Activated CD4-positive, alpha-beta memory T cell treated with anti-CD3 and anti-CD28 coated beads for 36 hours (primary cell): ENCODE measurements at places on chromosomes 3 and 15. TPM values are rescaled to one million over a fixed set of nuclear protein-coding genes. Genes with fewer than 3 reads are reported as not detected.

GRCh38 chr3:78974181-78974790 is 793.5 kb downstream of the ROBO1 start:
- no peak for DNase-seq

GRCh38 chr15:62262305-62262941 is 97.3 kb upstream of the C2CD4B start:
- no peak for DNase-seq

DNA sequence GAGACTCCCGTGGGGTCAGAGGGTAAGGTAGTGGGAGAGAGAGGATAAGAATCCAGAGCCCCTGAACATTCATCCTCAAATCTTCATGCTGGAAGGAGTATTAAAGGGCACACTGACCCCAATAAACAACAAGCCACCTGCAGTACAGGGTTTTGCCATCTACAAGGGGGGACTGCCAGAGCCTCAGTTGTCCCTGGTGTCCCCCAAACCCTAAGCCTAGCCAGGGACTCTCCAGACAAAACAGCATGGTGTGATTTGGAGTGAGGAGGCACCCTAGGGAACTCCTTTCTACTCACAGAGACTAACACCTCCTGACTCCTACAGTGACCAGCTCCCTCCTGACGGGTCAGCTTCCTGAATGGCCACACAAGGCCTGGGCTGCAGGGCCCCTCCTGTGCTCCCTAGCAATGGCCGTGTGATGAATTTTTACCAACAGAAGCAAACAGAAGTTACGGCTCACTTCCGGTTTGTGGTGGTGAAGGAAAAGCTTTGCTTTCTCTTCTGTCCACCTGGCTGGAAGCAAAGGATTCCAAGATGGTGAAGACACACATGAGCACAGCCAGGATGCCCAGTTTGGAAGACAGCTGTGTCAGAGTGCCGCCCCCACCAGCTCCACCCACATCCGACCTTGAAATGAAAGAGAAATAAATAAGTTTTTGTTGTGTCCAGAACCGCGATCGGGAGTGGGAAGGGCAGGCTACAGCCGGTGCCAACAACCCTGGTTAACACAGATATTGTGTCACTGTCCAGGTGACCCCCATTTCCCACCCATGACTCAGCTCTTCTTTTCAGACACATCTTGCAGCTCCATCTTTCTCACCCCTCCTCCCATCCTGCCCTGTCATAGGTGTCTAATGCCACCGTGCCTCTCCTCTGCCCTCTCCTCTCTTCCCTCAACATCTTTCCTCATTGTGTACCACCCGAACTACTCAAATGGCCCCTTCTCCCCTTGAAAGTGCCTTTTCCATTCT is 69.6 kb upstream of the ATP13A3 start:
- peak; percentile 46 for DNase-seq

DNA sequence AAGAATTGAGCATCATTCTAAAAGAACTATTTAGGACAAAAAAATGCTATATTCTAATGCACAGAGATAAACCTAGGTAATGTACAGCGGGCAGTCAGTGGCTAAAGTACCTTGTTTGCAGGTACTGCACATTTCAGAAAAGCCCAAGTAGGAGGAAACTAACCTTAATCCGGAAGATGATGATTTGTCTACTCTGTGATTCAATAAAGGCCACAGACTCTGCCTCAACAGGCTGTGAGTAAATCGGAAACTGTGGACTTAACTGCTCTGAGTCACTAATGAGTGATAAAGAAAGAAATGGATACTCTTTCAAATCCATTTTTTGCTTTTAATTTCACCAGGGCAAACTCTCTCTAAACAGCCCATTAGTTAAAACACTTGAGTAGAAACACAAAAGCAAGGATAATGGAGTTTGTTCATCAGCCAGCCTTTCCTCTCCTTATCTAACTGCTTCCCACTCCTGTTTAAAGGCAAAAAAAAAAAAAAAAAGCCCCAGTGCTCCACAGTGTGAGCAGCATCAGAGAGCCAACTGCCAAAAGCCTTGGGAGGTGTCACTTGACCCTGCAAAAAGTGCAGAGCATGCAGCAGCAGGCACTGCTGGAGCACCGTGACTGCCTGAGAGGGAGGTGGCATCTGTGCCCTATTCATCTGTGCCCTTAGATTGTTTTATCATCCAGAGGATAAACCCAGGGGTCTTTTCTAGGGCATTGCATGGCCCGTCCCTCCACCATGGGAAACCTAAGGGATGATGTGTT is 187.7 kb downstream of the SATB1 start:
- peak; percentile 14 for DNase-seq

- DNase-seq = no peak
These were observed 205.8 kb upstream of the IL12A start for GRCh38 chr3:159782724-159783421.

DNA sequence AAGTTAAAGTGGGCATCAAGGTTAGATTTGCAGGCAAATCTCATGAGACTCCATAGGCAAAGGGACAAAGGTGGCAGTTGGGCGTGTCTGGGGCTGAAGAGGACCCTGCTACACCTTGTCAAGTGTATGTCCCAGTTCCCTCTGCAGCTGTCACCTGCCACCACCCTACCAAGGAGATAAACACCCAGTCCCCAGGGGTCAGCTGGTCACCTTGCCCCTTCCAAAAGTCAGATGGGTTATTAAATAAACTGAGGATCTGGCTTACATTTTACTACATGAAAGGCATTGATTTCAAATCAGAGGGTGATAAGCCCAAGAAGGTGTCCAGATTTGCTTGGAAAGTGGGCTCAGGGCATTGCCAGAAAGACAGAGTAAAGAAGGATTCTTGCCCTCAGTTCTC is 248.1 kb upstream of the TRIM42 start:
- no peak for DNase-seq

DNA sequence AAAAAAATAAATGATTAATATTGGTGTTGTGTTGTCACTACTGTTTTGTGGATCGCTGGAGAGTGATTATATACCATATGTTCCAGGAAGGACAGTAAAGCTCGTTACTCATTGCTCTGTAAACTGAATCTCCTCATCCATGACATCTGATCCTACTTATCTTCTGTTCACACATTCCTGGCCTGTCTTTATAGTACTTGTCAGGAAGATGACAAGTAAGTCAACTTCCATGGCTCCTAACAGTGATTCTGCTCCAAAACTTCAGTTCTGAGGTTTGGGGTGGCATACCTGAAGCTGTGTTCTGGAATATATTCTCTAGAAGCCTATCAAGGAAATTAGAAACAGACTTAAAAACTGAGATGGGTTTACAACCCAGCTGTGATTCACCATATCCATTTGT is 288.9 kb downstream of the ZBBX start:
- no peak for DNase-seq

DNA sequence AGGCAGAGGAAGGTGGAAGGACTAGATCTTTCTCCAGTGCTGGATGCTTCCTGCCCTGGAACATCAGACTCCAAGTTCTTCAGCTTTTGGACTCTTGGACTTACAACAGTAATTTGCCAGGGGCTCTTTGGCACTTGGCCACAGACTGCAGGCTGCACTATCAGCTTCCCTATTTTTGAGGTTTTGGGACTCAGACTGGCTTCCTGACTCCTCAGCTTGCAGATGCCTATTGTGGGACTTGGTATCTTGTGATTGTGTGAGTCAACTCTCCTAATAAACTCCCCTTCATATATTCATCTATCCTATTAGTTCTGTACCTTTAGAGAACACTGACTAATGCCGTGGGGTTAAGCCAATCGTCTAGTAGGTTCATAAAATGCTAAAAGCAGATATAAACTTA is 8.8 kb upstream of the B3GNT5 start:
- no peak for DNase-seq

GRCh38 chr15:67240235-67241131 is 14.0 kb downstream of the AAGAB start:
- DNase-seq = peak; percentile 40

DNA sequence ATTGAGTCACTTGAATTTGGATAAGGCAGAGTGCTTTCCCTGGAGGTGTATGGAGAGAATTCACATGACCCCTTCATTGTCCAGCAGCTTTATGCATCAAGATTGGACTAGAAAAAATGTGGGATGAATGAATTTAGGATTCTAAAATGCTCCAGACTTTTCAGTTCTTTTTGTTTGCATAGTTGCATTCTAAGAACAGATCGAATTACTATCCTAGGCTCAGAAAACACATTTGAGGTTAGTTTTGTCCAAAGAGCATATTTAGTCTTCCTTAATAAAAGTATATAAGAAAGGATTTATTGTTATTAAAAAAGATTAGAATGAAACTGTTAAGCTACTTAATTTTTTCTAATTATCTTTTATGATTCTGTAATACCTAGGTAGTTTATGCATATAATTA is 127.4 kb downstream of the UBE2E2 start:
- no peak for DNase-seq

DNA sequence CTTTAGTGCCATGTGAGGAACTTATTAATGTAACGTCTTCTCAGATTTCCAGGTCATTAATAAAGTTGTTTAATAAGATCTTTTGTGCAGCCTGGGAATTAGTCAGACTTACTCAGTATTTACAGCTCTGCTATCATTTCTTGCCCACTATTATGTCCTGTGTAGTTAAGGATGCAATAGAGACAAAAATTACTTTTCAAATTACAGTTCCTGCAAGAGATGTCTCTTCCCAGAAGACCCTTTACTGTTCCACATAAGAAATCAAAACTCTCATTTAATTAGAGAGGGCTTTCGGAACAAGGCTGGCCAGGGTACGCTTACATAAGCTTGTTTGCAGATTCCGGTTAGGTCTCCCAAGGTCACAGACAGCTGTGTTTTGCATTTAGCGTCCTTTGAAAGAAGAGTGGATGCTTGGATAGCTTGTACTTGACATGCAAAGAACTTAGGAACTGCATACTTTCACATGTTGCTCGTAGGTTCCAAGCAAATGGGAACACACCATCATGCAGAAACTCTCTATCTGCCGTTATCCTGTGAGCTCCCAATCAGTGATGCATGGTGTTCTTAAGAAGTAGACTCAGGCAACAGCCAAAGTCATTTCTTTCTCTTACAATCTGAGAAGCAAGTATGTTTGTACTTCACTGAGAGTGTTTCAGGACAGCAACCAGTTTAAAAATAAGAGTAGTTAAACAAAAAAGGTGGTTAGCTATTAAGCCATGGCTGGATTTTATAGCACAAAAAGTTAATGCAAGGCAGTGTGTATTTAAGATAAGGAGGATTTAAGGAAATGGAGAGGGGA is 37.4 kb downstream of the FILIP1L start:
- DNase-seq = no peak

- DNase-seq = no peak
These were observed 1.3 kb downstream of the DGKG start for GRCh38 chr3:186360779-186361178.

DNA sequence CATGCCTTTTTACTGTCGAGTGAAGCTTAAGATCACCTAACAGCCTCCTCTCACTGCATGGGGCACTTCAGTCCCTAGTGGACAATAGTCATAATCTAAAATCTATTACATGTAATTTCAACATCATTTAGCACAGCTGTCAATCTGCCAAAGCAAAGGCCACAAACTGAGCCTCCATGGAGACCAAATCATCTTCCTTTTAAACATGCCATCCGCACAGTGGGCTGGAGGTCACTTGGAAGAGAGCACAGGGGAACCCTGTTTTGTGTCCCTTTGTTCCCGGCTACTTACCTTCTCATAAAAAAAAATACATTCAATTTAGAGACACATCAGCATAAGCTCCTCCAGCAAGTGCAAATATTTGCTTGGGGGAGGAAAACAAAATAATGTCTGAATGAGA is 167.3 kb downstream of the SQOR start:
- DNase-seq = no peak

Gene MEIS2
- total RNA-seq = not detected

Gene CCDC80
- total RNA-seq = not detected

Gene HIGD2B
- 0.27 TPM for total RNA-seq

Gene TM4SF1
- total RNA-seq = 0.83 TPM

Gene CFAP92
- total RNA-seq = not detected

Gene GOLGA8S
- not detected for total RNA-seq

Gene ZNF860
- total RNA-seq = 0.19 TPM

Gene ABI3BP
- not detected for total RNA-seq

Gene DNAH1
- total RNA-seq = 13.5 TPM
